Activated T-cell treated with anti-CD3 and anti-CD28 coated beads, Interleukin-2, amount 50 U/mL, for 72 hours (primary cell): ENCODE measurements at places on chromosomes 13 and 19. TPM values are rescaled to one million over a fixed set of nuclear protein-coding genes. Genes with fewer than 3 reads are reported as not detected.

KLK6 gene
- total RNA-seq = not detected

NECTIN2 gene
- 2.8 TPM for total RNA-seq

GARIN5A gene
- total RNA-seq = 0.76 TPM

GDF15 gene
- 0.60 TPM for total RNA-seq

BSG gene
- 144 TPM for total RNA-seq

IGFL2 gene
- total RNA-seq = not detected

ASF1B gene
- total RNA-seq = 71.3 TPM

TMPRSS9 gene
- total RNA-seq = 0.19 TPM

PVR gene
- total RNA-seq = 13.9 TPM

C13orf42 gene
- total RNA-seq = not detected

KASH5 gene
- total RNA-seq = 3.0 TPM

- no peaks in the 10 kb centered on the region for H3K27me3 ChIP-seq
- peaks cover 2% of the 10 kb centered on the region for H3K36me3 ChIP-seq
- H3K27ac ChIP-seq = no peak overlapping the region
- peaks cover 75% of the 10 kb centered on the region for H3K4me1 ChIP-seq
These were observed 4.6 kb upstream of the UBL3 start for GRCh38 chr13:29855009-29855408.

DNA sequence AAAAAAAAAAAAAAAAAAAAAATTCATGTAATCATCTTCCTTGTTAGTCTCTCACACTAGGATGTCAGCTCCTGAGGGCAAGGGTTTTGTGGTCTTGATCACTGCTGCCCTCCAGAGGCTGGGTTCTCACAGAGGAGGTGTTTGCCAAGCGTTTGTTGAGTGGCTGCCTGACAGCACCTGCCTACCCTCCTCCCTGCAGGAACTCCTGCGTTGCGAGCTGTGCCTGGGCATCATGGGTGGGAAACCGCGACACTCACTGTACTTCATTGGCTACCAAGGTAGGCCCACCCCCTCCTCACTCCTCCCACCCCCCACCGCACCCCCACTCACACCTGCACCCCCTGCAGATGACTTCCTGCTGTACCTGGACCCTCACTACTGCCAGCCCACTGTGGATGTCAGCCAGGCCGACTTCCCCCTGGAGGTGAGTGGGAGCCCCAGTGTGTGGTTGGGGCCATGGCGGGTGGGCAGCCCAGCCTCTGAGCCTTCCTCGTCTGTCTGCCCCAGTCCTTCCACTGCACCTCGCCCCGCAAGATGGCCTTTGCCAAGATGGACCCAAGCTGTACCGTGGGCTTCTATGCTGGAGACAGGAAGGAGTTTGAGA, 8.1 kb downstream of the ATG4D start:
- H3K27me3 ChIP-seq = no peaks in the 10 kb centered on the region
- DNase-seq = peak; percentile 55
- no peak overlapping the region for H3K27ac ChIP-seq
- peaks cover 23% of the 10 kb centered on the region for H3K36me3 ChIP-seq

DNA sequence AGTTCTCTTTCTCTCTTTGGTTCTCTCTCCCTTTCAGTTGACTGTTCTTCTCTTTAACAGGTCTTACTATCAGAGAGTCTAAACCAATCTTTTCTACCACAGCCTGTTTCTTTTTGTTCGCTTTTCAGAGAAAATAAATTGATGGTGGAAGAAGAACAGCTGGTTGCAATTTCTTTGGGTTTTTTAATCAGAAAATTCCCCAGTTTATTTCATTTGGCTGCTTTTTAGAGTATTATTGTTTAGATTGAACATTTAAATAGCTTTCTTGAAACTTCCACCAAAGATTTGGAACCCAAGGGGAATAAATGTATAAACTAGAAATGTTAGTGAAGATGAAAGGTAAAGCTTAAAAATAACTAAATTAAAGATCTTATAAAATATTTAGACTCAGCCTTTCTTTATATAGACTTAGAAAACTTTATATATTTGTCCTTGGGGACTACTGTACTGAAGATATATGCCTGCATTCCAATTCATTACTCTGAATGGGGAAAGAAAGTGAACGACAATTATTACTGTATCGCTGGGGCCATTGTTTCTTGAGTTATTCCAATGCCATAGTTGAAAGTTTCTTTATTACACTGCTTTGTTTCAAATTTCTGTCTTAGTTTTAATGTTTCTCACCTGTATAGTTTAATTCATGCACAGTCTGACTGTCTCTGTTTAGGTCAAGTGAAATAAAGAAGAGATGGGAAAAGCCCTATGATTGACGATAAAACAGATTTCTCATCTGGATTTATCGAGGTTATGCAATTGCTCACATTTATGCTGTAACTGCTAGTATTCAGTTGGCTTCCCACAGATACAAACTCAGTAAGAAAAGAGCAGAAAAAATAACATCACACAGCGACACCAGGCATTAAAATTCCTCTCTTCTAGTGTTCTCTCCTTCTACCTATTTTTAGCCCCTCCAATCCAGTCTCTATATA, 169.4 kb upstream of the CSNK1A1L start:
- no peak overlapping the region for H3K4me3 ChIP-seq
- H3K27me3 ChIP-seq = no peaks in the 10 kb centered on the region
- H3K4me1 ChIP-seq = no peaks in the 10 kb centered on the region
- H3K36me3 ChIP-seq = no peaks in the 10 kb centered on the region

DNA sequence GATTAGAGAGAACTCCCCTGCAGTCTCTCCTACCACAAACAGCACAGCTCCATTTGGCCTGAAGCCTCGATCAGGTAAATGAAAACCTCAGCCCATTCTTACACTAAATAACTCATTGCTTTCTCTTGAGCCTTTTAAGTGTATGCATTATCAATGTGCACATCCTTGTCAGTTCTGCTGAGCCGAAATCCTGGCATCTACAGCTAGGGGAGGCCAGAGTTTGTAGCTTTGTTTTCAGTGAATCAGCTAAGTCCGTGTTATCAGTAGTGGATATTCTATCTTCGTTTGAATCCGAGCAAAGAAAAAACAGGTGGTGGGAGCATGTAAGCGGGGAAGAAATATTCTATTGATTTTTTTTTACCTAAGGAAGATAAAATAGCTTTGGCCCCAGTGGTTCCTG, 84.4 kb downstream of the ESD start:
- no peaks in the 10 kb centered on the region for H3K4me1 ChIP-seq
- no peak overlapping the region for H3K4me3 ChIP-seq
- H3K36me3 ChIP-seq = peaks cover 8% of the 10 kb centered on the region
- H3K27ac ChIP-seq = no peak overlapping the region
- no peaks in the 10 kb centered on the region for H3K27me3 ChIP-seq
- DNase-seq = no peak

- no peak overlapping the region for H3K4me3 ChIP-seq
- no peaks in the 10 kb centered on the region for H3K27me3 ChIP-seq
- no peaks in the 10 kb centered on the region for H3K36me3 ChIP-seq
- no peak overlapping the region for H3K27ac ChIP-seq
- no peak for DNase-seq
- H3K4me1 ChIP-seq = no peaks in the 10 kb centered on the region
These were observed 1189.7 kb downstream of the EFNB2 start for GRCh38 chr13:105345730-105346129.

DNA sequence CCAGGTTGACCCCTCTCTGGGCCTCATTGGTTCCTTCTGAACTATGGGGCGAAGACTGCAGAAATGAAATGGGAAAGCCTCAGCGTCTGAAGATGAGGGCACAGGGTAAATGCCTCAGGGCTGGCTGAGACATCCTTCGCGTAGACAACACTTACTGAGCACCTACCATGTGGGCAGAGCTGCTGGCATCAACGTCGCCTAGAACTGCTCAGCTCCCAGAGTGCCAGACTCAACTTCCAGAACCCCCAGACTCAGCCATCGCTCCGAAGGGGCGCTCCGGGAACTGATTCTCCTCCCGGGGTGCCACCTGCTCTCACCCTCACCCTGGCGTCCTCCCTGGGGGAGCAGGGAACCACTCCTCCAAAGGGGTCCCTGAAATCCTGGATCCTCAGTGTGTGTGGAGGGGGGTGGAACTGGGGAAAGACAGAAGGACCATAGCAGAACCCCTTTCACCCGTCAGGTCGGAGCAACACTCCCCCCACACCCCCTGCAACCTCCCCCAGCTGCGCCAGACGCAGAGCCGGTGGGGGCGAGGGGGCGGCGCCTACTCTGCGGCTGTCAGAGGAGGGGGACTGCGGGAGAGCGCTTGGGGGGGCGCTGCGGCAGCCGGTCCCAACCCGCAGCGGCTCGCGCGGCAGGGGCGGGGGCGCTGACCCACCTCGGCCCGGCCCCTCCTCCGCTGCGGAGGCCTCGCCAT, 8.2 kb upstream of the NFIC start:
- peak overlapping the region; percentile 74 for H3K4me3 ChIP-seq
- no peaks in the 10 kb centered on the region for H3K36me3 ChIP-seq
- peak; percentile 19 for DNase-seq
- peaks cover 25% of the 10 kb centered on the region for H3K4me1 ChIP-seq
- H3K27me3 ChIP-seq = peaks cover 6% of the 10 kb centered on the region
